ENCODE measurements at places on chromosomes 12 and 14.
A peak's percentile ranks its signal among the peaks of the same experiment; 100 is the strongest.

DNA sequence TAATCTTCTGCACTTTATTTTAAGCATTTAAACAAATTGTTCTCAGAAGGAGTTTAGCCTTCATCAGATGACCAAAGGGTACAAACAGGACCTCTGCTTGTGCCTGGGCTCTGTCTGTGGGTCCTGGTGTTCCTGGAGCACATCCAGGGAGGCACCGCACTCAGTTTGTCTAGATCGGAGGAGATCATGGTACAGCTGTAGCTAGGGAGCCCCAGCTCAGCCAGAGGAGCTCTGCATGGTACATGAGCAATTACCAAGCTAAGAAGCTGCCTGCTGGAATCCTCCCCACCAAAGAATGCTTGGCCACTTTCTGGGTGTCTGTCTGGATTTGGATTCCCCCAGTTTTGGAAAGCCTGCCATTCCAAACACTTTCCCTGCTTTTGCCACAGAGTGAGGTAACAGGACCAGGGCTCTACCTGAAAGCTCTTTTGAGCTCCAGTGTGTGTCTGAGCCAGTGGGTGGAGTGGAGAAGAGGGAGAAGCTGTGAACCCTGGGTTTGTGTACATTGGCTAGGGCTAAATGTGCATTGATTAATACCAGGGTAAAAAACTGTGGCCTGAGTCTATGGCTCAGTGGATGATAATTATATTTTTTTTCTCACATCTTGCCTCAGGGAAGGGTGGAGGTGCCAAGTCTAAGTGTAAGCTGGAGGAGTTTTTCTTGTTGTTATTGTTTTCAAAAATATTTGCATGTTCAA lies 163.7 kb upstream of the IGF1 start:
- DNase-seq = no peak

GRCh38 chr14:105375635-105376057 lies 22.7 kb upstream of the TEX22 start:
- no peak for DNase-seq

GRCh38 chr14:68466491-68466977 lies 326.3 kb downstream of the ZFP36L1 start:
- peak; percentile 85 for DNase-seq

DNA sequence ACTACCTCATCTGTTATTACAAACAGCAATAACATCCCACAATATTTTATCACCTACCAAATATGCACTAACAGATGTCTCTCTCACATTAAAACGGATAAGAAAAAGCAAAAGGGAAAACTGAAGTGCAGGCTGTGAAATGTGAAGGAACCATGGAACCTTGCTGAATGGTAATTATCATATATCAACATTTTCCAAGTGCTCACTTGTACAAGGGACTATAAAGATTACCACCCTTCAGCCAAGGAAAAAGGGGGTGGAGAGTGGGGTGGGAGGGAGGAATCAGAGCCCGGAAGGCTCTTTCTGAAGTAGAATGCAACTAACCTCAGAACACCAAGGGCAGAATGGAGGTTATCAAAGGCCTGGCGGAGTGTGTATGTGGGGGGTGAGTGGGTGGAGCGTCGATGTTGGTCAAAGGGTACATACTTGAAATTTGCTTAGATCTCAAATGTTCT lies 1.2 kb downstream of the SNX6 start:
- peak; percentile 21 for DNase-seq

GRCh38 chr12:19856389-19856788 lies 417.1 kb downstream of the AEBP2 start:
- no peak for DNase-seq

DNA sequence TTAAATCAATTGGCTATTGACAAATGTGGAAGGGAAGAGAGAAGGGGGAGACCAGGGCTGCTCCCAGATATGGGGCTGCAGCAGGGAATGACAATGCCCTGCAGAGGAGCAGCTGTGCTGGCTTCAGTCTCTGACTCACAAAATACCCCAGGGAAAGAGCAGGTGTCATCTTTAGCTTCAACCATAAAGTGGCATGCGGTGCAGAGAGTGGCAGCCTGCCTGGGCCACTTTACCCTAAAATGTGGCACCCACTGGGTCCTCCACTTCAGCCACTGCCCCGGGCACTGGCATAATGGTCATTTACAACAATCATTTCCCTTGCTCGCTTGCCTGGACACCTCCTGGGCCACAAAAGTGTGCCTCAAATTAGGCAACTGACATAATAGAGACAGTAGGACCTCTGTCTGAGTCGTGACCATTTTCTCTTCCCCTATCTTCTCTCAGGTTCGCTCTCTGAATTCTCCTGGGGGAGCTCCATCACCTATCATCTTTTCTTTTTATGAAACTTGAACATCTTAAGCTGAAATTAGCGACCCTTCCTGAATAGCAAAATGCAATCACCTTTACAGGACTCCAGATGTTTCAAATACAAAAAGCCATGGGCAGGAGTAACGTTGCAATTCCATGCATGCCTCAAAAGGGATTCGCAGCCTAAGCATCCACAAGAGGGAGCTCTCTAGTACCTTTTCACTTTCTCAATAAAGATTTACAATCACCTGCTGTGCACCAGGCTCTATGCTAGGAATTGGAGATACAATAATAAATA lies 179.9 kb upstream of the ATF7IP start:
- peak; percentile 34 for DNase-seq

DNA sequence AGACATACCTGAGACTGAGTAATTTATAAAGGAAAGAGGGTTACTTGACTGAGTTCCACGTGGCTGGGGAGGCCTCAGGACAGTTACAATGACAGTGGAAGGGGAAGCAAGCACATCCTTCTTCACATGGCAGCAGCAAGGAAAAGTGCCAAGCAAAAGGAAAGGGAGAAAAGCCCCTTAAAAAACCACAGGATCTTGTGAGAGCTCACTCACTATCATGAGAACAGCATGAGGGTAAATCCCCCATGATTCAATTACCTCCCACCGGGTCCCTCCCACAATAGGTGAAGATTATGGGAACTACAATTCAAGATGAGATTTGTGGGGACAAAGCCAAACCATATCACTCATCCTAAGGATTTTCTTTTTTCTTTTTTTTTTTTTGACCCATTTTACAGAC lies 177.8 kb upstream of the EEA1 start:
- no peak for DNase-seq

DNA sequence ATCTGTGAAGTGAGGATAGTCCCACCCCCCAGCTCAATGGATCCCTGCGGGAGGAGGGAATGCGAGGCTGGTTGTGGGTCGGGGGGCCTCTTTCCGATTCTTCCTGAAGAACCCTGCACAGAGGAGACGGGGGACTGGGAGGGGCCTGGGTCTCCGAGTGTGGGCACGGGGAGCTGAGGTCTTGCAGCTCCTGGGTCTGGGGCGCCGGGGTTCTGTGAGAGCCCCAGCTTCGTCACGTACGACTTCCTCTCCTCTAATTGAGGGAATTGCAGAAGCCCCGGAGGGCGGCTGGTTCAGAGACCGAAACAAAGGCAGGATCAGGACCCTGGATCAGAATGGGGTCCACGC lies 66.6 kb downstream of the DIO3 start:
- no peak for DNase-seq

- DNase-seq = no peak
Observed at GRCh38 chr12:49296034-49296835, 1.3 kb downstream of the PRPH start.

DNA sequence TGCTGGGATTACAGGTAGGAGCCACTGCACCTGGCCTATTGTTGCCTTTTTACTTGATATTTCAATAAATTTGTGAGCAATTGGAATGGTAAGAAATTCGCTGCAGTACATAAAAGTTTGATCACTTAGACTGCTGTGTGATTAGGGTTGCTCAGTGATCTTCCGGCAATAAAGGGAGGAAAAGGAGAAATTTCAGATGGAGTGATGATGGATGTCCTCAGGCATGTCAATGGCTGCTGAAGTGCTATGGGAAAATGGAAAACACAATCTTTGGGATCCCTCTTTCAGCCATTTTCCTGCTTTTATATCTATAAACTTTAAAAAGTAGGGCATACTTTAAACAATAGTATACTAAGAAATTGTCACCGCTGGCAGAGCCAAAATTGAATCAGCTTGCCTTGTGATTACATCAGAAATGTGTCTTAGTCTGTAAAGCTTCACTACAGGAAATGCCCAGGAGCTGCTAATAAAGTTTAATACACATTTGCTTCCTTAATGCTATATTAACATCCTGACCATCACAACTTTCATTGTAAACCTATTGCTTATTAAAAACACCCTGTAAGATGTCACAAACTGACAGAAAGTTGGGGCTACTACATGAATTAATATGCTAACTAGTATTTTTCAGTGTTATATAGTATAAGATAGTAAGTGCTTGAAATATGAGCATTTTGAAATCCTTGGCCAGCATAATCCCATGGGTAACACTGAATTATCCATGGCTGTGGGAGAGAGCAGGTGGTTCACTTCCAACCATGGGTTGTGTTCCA lies 13.7 kb upstream of the FBXL14 start:
- DNase-seq = no peak

Measured in astrocyte of the spinal cord (primary cell).